Activated T-helper 1 cell treated with Interleukin-2 at 50 U/mL for 16 hours (primary cell): ENCODE measurements at places on chromosomes 11 and 22.

GRCh38 chr22:19863571-19863970, 8.9 kb upstream of the GNB1L start:
- DNase-seq, result no peak

- DNase-seq, result no peak
Observed at GRCh38 chr11:61598886-61599868, 18.3 kb upstream of the SYT7 start.

GRCh38 chr22:36730176-36730858, 26.8 kb upstream of the CACNG2 start:
- DNase-seq, result no peak

GRCh38 chr11:82450996-82451395, 282.7 kb downstream of the FAM181B start:
- DNase-seq, result no peak

DNA sequence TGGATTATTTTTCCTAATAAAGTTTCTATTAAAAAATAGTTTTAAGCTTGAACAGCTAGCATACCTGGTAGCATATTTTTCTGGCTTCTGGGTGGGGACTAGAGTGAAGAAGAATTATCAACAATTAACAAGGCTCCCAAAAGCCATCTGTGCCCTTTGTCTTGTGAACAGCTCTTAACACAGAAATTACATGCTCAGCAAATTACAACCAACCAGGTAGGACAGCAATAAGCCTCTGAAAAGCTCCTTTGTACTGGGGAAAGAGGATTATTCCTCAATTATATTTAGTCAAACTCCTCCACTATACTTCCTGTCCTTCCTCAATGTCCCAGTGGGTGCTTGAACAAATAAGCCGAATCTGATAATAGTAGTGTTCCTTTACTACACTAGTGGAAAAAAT, 162.8 kb downstream of the RAB38 start:
- no peak for DNase-seq

DNA sequence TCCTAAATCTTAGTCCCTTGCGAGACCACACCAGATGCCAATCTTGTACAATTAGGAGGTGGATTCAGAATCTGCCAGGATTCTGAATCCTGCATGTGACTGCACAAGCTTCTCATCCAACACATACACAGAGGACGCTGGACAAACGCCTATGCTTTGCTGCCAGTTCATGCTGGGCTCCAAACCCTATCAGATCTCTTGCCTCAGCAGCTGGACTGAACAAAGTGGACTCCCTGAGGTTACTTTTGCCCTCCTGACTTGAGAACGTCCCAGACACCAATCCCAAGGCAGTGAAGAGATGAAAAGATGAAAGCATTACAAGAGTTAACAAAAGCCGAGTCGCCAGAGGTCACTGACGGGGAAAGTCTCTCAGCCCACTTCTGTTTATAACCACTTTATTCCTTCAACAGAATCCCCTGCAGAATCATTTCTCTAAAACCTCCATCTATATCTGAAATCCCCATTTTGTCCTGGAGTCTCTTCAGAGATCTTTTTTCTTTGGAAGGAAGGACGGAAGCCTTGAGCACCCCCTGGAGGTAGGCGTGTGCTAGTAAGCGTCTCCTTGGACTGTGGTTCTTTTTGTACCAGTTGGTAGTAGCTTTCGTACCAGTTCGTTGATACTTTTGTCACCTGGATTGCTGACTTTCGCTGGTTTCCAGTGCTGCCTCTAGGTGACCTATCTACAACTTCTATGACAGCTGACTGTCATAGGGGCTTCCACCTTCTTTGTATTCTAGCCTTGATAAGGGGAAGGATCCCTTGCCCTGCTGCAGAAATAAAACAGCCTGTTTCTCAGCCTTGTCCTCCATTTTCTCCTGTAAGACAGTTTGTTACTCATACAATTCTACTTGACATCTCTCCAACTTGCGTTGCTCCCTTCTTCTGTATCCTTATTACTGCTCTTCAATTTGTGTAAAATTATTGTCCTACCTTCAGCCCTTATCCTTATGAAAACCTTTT, 26.1 kb upstream of the EED start:
- peak; percentile 27 for DNase-seq

DNA sequence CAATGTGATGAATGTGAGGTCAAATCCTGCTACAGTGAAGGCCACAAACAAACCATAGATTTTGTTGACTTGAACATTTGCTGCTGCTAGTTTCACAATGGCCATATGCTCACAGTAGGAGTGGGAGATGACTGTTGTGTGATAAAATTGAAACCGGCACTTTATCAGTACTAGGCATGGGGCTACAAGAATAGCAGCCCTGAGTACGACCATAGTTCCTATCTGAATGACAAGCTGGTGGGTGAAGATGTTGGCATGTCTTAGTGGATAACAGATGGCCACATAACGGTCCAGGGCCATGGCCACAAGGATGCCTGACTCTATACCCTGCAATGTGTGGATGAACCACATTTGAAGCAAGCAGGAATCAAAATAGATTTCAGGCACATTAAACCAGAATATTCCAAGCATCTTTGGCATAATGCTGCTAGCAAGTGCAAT, 2.8 kb downstream of the OR52A1 start:
- no peak for DNase-seq

DNA sequence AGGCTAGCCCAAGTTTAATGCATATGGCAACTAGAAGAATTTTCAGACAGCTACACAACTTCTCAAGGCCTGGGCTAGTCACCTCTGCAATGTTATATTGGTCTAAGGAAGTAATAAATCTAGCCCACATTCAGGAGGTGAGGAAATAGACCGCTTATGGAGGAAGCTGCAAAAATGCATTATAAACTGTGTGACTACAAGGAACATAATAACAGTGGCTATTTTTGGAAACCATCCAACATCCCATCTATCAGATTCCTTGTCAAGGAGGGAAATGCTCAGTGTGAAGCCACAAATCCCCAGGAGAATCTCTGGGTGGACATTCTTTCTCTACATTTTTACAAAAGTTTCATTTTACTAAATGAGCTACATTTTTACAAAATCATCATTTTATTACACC, 76.1 kb downstream of the BBOX1 start:
- no peak for DNase-seq

DNA sequence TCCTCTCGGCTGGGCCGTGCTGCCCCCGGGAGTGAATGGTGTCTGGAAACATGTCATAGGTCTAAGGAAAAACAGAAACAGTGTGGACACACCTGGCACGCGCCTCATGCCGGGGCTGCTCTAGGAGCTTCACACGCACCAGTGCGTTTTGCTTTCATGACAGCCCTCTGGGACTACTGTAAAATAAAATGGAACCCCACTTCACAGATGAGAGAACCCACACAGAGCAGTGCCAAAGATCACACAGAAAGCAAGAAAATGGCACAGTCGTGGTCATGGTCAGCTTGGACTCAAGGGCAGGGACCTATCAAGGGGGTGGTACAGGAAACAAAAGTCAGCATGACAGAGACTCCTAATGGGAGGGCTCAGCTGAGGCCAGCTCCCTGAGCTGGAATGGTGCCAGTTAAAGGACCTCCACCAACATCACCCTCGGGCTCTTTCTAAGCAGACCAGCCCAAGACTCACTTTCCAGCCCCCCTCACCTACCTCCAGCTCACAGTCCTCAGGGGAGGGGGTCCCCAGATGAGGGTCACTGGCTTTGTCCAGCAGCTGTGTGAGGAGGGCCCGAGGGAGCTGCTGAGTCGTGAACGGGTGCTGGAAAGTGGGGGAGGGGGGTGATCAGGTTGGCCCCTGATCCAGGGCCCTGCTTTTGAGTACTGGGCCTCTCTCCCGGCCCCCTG, 3.3 kb downstream of the MAP4K2 start:
- DNase-seq, result no peak

GRCh38 chr11:61071913-61072312, 30.4 kb upstream of the CD5 start:
- DNase-seq, result no peak

DNA sequence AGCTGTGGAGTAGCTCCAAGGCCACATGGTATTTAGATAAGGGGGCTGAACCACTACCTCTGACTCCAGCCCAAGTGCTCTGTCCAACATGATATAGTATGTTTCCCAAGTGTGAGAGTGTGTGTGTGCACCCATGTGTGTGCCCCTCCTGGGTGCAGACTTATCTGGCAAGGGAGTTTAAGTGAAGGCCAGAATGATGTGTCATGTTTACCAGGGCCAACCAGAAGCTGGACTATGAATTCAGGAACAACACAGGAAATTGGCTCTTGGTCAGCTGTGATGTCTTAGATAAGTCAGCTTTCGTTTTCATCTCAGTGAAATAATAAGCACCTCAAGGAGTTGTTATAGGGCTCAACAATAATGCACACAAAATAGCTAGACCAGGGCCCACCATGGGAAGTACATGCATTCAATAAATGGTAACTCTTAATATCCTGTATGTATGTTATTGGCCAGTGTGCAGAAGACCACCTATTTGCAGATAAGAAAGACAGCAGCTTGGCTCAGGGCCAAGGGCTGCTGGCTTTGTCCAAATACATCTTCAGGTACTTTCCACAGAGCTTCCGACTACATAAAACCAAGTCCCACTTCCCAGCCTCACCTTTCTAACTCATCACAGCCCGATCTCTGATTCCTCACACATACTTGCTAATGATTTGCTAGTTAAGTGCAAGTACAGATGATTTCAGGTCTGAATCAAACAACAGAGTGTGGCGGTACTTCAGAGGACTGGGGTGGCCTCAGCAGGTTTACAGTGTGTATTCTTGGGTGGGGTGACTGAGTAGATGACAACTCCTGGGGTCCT, 120.9 kb downstream of the ME3 start:
- DNase-seq, result no peak

DNA sequence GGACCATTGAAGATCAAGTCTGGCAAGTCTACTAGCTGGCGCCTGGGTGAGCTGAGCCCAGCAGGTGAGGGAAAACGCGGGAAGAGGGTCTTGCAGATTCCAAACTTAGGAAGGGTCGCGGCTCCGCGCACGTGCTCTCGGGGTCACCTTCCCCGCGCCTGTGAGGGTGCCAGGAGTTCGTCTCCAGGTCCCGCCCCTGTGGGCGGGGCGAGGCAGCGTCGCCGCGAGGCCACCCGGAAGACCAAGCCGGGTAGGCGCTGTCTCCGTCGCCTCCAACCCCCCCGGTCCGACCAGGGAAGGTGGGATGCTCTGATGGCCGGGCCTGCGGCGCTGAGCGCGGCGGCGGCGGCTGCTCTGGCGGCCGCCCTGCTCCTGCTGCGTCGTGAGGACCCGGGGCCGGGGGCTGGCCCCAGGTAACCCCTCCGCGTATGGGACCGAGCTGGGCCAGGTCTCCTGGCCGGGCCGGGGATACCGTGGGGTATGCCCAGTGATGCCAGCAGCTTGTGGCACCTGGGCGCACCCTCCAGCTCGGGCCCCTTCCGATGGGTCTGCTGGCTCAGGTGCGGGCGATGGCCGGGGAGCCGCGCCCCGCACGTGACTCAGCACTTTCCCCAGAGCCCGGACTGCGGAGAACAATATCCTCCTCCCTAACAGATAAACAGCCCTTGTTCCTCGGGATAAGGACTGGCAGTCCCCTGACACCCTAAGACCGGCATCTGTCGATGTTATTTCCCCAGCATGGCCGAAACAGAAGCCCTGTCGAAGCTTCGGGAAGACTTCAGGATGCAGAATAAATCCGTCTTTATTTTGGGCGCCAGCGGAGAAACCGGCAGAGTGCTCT, at the start of gene HTATIP2:
Gene HTATIP2, plus strand, starts transcription at position 215 of the 841 bp plus-strand sequence. Its CDS starts 524 bp downstream, at position 739.
- peak; percentile 62 for DNase-seq

GRCh38 chr11:23797624-23798419, 699.0 kb upstream of the LUZP2 start:
- no peak for DNase-seq

- no peak for DNase-seq
Observed at GRCh38 chr11:39817241-39817640, 1642.2 kb downstream of the LRRC4C start.

GRCh38 chr11:73962101-73962705, 11.4 kb downstream of the DNAJB13 start:
- no peak for DNase-seq

DNA sequence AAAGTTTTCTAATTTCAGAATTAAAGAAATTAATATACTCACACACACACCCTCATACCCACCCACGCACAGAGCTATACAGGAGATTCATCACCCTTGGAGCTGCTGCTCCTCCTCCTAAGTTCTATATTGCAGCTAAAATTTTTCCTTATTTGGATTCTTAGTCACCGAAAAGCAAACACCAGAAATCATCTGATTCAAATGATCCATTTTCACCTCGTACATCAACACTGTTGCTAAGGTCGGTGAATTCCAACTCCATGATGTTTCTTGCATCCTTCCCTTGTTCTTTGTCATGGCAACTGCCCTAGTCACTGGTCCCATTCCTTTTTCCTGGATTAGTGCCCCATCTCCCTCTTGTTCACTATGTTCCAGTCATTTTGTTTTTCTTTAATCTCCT, 286.2 kb downstream of the GRM5 start:
- DNase-seq, result no peak

DNA sequence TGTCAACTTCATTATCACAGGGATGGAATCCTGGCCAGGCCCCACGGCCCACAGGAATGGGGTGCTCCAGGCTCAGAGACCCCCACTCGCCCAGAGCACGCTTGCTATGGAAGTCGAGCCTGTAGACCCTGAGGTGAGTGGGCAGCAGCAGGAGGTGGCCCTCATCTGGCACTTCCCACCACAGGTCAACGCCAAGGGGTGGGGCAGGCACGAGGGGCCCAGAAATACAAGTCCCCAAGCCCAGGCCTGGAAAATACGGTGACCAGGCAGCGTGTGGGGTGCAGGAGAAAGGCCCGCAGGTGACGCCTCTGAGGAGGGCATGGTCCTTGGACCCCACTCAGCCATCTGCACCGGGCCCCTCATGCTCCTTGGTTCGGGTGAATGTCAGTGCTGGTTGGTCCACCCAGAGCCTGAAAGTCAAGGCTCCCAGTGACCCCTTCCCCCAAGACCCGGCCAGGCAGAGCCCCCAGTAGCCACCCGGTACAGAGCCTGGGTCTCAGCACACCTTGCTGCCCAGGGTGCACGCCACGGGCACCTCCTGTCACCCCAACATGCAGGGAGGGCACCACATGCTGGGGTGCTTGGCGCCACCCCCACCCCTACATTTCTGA, 2.4 kb downstream of the MOB2 start:
- no peak for DNase-seq

DNA sequence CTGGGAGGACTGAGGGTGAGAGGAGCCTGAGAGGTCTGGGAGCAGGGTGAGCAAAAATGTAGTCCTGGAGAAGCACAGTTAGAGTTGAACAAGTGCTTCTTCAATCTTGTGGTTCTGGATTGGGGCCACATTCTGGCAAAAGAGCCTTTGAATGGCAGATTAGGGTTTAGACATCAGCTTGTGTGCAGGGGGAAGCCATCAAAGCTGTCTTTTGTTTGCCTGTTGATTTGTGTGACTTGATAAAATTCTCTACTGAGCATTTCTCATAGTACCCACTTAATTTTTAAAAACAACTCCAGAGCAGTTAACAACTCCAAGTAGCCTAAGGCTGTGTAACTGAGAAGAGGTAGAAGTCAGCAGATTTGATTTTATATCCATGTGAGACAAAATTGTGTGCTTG, 166.2 kb downstream of the FAT3 start:
- DNase-seq, result no peak
